ENCODE measurements at places on chromosomes 2 and 18. TPM values are rescaled to one million over a fixed set of nuclear protein-coding genes. Genes with fewer than 3 reads are reported as not detected.

Gene ARHGAP25
- total RNA-seq = 11.9 TPM

Gene NEU2
- not detected for total RNA-seq

Gene TMEM247
- not detected for total RNA-seq

Gene GPR45
- not detected for total RNA-seq

Gene MDH1B
- total RNA-seq = 0.13 TPM

Gene DTNA
- 1.9 TPM for total RNA-seq

Gene RIT2
- total RNA-seq = not detected

Gene IL36RN
- not detected for total RNA-seq

Gene ANKRD23
- total RNA-seq = 1.1 TPM

Gene ANKRD44
- 3.6 TPM for total RNA-seq

Gene CD8B2
- total RNA-seq = not detected

Gene MALL
- 64.3 TPM for total RNA-seq

Gene GALR1
- total RNA-seq = not detected

Gene FAM210A
- total RNA-seq = 15.0 TPM

Gene ALPG
- not detected for total RNA-seq

Gene POTEI
- total RNA-seq = 0.26 TPM

Gene APCDD1
- total RNA-seq = not detected

Gene UBXN4
- total RNA-seq = 58.3 TPM

Gene SPATA3
- total RNA-seq = not detected

Gene OTOS
- not detected for total RNA-seq

Gene TIA1
- total RNA-seq = 81.1 TPM

Gene TTC32
- total RNA-seq = 8.7 TPM

Gene FOSL2
- 37.3 TPM for total RNA-seq

Gene RNU2-63P
- total RNA-seq = not detected

Gene IL1RL1
- total RNA-seq = 0.13 TPM

Gene MYO3B
- not detected for total RNA-seq

Gene ASIC4
- not detected for total RNA-seq

Gene CROCC2
- total RNA-seq = not detected

Gene KCNK3
- total RNA-seq = not detected

Measured in dermis microvascular lymphatic vessel endothelial cell (primary cell).